ENCODE measurements at places on chromosomes 6 and 20. TPM values are rescaled to one million over a fixed set of nuclear protein-coding genes. Genes with fewer than 3 reads are reported as not detected.
A peak's percentile ranks its signal among the peaks of the same experiment; 100 is the strongest.

- H3K27me3 ChIP-seq = no peaks in the 10 kb centered on the region
- peaks cover 25% of the 10 kb centered on the region for H3K4me1 ChIP-seq
- no peak overlapping the region for H3K4me3 ChIP-seq
Observed at GRCh38 chr20:50980071-50980681, 21.6 kb downstream of the MOCS3 start.

DNA sequence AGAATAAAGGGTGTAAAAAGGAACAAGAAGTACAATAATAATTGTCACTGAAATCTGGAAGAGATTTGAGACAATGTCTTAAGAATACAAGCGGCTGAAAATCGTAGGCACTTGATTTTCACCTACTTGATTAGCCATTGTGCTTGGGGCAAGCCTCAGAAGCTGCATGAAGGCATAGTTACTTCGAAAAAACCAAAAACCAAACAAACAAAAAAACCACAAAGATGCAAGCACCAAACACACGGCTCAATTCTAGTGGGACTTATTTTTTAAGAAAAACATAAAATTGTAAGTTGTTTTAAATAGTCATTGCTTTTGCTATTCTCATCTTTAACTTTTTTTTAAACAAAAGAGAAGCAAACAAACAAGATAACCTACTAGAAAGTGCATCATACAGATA lies 235.6 kb downstream of the OGFRL1 start:
- no peak overlapping the region for H3K4me3 ChIP-seq
- no peaks in the 10 kb centered on the region for H3K4me1 ChIP-seq
- no peak overlapping the region for H3K27ac ChIP-seq
- H3K36me3 ChIP-seq = no peaks in the 10 kb centered on the region

DNA sequence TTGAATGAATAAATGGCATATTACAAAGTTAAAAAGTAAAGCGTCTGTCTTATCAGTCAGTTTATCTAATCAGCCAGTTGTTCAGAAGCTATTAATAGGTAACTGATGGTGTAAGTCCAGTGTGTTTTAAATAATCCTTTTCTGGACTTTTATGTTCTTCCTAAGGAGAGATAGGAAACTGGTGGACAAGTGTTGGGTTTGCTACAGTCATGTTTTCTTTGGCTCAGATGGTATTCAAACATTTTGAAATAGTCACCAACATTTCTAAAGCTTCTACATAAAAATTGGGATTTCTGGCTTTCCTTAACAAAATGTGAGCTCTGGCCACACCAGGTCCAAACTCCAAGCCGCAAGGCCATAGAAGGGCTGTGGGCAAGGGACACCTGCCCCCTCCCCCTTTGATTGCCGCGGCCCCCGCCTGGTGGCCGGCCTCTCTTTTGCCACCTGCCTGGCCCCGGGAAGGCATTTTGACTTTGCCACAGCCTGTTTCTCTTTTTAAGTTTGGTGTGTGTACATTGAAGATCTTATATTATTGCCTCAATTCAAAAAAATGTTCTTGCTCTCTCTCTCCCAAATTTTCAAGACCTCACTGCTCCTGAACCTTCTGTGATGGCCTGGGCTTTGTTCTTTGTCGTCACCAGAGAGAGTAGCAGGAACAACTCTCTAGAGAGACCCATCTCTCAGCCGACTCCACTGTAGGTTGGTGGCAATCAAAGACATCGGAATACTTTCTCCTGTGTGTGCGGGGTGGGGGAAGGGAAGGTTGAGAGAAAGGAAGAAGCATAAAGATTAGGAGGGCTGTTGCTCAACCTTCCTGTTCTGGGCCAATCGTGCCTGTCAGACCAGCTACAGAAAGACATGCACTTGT lies 84.0 kb upstream of the ZNF217 start:
- no peaks in the 10 kb centered on the region for H3K4me1 ChIP-seq
- no peaks in the 10 kb centered on the region for H3K27me3 ChIP-seq
- peak; percentile 24 for DNase-seq
- H3K4me3 ChIP-seq = no peak overlapping the region
- no peak overlapping the region for H3K27ac ChIP-seq

GRCh38 chr6:75201901-75202672 lies 3.8 kb downstream of the COL12A1 start:
- H3K27ac ChIP-seq = peak overlapping the region; percentile 89
- H3K4me1 ChIP-seq = peaks cover 61% of the 10 kb centered on the region
- peak overlapping the region; percentile 98 for H3K4me3 ChIP-seq
- H3K27me3 ChIP-seq = no peaks in the 10 kb centered on the region

- H3K27me3 ChIP-seq = peaks cover 6% of the 10 kb centered on the region
- no peak for DNase-seq
- H3K4me1 ChIP-seq = no peaks in the 10 kb centered on the region
- no peak overlapping the region for H3K27ac ChIP-seq
- H3K4me3 ChIP-seq = no peak overlapping the region
Observed at GRCh38 chr6:150713931-150714330, 114.2 kb downstream of the PLEKHG1 start.

DNA sequence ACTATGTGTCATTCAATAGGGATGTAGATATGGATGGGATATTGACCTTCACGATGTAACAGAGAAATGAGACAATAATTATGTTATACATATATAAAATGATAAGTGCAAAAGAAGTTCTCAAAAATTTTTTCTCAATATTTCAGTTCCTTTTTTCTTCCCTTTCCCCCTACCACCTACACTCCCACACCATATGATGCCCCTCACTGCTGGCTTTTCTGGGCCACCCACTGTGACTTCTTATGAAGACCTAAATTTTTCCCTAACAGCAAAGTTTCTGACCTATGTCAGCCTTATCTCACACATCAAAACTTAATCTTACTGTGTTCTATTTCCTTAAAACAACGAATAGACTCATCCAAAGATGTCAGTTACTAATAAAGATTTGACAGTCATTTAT lies 89.9 kb upstream of the MYLIP start:
- no peak for DNase-seq
- H3K36me3 ChIP-seq = no peaks in the 10 kb centered on the region
- H3K4me3 ChIP-seq = no peak overlapping the region
- no peaks in the 10 kb centered on the region for H3K4me1 ChIP-seq
- peaks cover 23% of the 10 kb centered on the region for H3K27me3 ChIP-seq
- H3K27ac ChIP-seq = no peak overlapping the region

ANKRD66 gene
- total RNA-seq = not detected
